NCI-H1105 (cell line): ENCODE measurements at places on chromosomes 7 and 10.

DNA sequence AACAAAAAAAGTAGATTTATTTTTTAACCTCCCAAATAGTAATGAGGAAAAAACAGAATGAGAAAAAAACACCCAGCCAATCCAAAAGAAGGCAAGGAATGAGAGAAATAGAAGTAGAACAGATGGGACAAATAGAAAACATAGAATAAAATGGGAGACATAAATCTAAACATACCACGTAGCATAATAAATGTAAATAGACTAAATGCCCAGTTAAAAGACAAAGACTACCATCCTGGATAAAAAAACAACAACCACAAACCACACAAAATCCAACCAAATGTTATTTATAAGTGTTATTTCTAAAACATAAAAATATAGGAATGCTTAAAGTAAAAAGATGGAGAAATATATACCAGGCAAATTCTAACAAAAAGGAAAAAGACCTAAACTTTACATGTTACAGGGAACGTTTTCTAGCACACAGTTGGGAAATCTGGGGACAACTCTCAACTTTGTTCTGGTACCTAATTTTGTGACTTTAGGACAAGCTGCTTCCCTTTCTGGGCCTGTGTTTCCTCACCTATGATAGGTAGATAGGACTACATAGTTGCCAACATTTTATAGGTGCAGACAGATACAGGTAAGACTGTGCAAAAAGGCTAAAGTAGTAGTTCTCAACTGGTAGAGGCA lies 98.4 kb downstream of the SPDYE5 start:
- no peak for DNase-seq

DNA sequence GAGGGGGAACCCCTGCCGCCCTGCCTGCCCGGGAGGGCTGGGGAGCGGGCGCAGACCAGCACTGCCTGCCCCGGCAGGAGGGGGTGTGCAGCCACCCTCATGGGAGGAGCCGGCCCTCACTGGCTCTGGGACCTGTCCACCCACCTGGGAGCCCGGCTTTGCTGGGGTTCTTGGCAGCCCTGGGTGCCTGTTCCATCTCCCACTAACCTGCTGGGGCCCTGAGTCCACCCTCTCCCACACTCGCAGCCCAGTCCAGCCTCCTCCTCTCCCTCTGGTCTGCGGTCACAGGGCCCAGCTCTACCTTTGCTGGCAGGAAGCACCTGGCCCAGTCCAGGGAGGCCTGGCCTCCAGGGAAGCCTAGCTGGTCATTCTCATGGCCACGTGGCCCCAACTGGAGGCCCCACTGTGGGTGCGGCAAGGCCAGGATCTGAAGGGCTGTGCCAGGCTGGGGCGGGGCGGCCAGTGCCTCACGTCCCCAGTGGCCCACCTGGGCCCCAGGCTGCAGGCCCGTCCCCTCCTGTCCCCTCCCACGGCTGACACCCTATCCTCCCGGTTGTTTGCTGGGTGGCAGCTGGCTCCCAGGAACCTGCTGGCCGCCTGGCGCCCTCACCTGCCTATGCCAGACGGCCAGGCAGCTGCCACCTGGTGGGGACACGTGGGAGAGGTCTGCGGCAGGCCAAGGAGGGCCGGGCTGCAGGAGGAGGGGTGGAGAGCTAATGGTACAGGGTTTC lies at the start of gene TMEM184A:
TMEM184A (minus strand) TSS at position 393 of the 731 bp plus-strand sequence. CDS start 721 bp downstream, outside the sequence.
- peak; percentile 92 for DNase-seq

DNA sequence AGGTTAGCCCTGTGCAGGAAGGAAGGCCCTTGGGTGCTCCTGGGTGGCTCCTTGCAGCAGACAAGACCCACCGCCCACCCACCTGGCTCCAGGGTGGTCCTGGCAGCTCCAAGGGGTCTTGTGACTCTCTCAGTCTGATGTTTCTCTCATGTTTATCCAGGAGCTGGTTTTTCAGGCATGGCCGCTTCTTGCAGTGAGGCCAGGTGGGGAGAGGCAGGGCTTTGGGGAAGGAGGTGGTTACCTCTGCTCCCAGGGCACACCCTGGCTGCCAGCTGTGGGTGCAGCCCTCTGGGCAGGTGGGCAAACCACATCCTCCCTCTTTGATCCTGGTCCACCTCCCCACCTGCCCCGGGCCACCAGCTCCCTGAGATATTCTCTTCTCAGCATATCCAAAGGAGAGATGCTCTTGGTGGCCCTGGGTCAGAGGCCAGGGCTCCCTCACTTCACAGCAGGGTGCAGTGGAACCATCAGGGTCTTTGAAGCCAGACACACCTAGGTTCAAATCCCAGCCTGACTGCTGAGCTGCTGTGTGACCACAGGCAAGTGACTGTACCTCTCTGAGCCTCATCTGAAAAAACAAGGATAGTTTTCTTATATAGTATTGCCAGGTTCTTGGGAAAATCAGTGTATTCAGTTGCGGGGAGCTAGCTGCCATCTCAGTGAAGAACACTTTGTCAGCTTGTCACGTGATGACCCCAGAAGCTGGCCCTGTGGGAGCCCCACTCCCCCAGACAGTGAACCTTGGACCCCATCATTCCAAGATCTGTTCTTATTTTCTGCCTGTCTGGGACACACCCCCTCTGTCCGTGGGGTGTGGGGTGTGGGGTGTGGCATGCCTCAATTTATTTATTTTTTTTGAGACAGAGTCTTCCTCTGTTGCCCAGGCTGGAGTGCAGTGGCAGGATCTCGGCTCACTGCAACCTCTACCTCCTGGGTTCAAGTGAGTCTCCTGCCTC lies 11.5 kb downstream of the GTF2IRD1 start:
- no peak for DNase-seq

- DNase-seq, result no peak
Measured at GRCh38 chr7:66088861-66089838, 13.5 kb downstream of the ASL start.

DNA sequence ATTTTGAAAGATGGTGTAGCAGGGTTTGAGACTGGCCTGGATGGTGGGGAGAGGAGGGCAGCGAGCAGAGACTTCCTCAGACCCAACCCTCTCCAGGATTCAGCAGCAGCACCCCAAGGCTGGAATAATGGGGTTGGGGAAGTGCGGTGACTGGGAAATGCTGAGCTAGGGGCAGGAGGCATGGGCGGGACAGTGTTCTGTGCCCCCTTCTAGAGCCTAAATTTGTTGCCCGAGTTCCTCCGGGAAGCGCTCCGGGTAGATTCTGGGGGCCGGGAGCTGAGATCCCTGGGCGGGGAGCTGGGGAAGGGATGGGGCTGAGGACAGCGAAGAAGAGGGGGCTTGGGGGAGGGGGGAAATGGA lies at the start of gene CHAT:
CHAT (plus strand) TSS at position 156 of the 360 bp plus-strand sequence; CDS start at position 309, 153 bp downstream.
- no peak for DNase-seq

- DNase-seq, result no peak
Measured at GRCh38 chr10:33139181-33139646, 181.2 kb upstream of the ITGB1 start.

- no peak for DNase-seq
Measured at GRCh38 chr10:120735315-120735714, 115.8 kb upstream of the WDR11 start.

DNA sequence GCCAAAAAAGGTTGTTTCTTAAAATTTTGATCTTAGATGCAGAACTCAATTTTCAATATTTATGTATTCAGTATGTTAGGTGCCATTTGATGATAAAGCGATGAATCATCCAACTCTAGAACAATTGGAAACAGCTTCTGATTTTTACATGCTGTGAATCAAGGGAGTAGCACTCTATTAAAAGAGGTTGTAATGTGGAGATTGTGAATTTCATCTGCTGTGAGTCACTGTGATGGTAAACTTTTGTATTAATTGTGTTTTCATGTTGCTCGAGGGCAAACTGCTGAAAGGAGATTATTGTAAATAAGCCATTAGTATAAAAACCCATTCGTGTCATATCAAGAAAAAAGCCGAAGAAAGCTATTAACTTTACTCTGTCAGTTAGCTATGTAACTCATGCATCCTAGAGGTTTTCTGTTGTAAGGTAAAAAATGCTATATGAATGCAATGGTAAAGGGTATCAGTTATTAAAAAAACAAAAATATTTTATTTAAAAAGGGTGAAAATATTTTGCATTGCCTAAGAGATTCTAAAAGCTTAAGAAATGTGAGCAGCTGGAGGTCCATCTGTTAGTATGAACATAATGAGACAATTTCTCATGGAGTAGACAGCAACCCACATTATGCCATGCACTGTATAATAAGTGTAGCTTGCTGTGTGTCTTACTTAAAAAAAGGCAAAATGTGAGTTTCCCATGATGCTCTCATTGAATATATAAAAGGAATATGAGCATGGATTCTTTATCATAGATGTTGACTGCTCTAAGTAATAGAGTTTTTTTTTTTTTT lies 511.0 kb upstream of the PCDH15 start:
- no peak for DNase-seq

DNA sequence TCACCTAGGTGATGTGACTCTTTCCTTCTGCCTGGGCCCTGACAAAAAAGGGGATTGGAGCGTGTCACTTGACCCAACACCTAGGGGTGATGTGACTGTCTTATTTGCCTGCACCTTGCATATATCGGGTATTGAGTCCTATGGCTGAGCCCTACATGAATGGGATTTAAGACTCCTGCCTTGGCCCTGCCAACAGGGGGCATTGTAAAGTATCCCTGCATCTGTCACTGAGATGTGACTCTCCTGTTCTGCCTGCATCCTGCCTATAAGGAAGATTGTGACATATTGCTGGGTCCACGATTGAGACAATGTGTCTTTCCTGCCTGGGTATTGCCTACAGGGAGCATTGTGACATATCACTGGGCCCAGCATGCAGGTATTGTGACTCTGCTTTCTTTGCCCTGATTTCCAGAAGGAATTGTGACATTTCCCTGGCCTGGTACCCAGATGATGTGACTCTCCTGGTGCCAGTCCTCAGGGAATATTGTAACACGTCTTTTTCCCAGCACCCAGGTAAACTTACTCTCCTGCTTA lies 14.2 kb upstream of the ZNF107 start:
- DNase-seq, result no peak

- DNase-seq, result no peak
Measured at GRCh38 chr10:72243822-72244437, 27.9 kb upstream of the ASCC1 start.

- no peak for DNase-seq
Measured at GRCh38 chr10:19620811-19621210, 195.4 kb upstream of the PLXDC2 start.

DNA sequence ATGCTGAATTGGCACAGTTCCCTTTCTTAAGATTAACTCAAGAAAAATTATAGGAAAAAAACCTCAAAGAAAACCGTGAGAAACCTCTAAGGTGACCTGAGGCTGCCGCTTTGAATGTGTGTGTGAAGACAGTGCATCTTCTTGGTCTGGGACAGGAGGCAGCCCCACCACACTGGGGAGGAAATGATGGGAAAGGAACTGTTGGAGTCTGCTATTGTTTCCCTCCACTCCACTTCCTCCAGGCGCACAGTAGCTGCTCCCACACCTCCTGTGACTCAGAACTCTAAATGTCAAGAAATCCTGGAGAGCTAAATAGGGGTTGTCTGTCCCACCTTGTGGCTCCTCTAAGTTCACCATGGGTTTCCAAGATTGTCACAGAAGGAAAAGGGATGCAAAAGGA lies 179.4 kb downstream of the PDE1C start:
- DNase-seq, result no peak

DNA sequence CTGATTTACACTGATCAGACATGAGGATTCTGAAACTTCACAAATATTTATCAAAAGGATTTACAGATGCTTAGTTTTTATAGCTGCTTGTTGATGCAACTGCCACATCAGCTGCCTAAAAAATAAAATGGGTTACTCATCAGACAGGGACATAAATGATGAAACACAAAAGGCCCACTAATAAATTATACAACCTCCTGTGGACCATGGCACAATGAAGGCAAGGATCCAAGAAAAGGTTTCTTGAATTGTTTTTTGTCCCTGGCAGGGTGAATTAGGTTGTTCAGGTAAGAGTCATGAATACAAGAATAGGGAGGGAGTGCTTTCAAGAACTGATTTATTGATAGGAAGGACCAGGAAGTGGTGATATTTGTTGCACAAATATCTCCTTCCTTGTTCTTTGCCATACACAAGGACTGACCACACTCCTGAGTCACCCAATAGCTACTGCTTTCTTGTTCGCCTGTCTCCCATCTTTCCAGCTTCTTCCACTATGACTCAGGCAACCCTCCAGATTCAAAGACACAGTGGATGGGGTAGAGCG lies 234.5 kb downstream of the AHR start:
- no peak for DNase-seq

DNA sequence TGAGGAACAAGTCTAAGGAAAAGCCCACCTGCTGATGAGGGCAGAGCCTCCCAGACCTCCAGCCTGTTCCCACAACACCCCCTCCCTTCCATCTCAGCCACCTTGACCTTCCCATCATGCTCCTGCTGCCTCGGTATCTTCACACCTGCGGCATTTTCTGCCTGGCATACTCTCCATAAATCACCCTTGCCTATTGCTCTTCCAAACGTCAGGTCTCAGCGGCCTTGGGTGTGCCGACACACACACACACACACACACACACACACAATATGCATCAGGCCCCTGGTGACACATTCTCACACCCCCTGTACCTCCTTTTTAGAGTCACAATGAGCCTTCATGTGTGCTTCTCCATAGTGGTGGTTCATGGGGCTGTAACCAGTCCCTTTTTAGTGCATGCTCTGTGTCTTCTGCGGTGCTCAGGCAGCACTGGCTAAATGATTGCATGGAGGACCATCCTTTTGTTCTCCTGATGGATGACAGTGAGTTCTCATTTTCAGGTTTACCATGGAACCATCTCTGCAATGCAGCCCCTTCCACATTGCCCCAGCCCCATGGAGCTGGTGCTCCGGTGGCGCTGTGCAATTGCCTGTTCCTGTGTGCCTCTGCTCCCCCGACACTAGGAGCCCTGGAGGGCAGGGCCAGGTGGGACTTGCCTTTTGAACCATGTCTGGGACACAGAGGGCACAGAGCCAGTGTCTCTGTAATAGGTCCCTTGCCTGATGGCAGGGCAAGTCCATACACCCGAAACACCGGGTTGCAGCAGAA lies 4.5 kb downstream of the ADIRF start:
- DNase-seq, result no peak

DNA sequence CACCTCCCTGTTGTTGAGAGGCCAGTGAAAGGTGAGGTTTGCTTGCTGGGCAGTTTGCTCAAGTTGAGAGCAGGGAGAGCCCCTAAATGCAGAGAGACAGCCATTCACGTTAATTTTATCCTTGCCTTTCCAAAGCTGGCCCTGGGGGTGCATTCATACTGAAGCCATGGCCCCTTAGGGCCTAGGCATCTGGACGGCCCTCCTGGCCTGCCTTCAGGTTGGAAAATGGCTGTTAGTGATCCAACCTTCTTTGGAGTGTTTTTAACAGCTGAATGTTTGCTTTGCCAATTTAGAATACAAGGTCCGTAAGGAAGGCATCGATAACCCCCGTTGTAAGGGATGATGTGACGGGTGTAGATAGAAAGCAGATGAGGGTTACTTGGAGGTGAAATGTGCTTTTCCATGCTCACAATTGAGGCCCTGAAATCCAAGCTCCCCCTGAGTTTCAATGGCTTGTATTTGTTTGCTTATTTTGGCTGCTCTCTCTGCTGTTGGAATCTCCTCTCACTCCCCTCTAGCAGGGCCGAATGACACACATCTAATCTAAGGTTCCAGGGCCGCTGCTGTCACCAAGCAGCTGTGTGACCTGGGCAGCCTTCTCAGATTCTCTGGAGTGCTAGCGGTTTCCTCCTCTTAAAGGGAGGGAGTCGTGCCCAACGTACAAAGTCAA lies 171.6 kb upstream of the MKI67 start:
- DNase-seq, result no peak

- no peak for DNase-seq
Measured at GRCh38 chr10:24344279-24344678, 135.3 kb downstream of the KIAA1217 start.

GRCh38 chr10:44982496-44982895 lies 3.9 kb upstream of the DEPP1 start:
- no peak for DNase-seq
